ENCODE measurements at places on chromosomes 12 and 14. TPM values are rescaled to one million over a fixed set of nuclear protein-coding genes. Genes with fewer than 3 reads are reported as not detected.
A peak's percentile ranks its signal among the peaks of the same experiment; 100 is the strongest.

- peaks cover 6% of the 10 kb centered on the region for H3K27me3 ChIP-seq
- no peak for DNase-seq
- H3K27ac ChIP-seq, result no peak overlapping the region
Observed at GRCh38 chr12:113555226-113555625, 83.6 kb upstream of the LHX5 start.

GRCh38 chr12:121813951-121814350 lies 10.1 kb downstream of the SETD1B start:
- no peak for DNase-seq
- H3K36me3 ChIP-seq, result peaks cover 15% of the 10 kb centered on the region
- H3K27ac ChIP-seq, result no peak overlapping the region
- peaks cover 41% of the 10 kb centered on the region for H3K4me1 ChIP-seq
- no peak overlapping the region for H3K4me3 ChIP-seq

DNA sequence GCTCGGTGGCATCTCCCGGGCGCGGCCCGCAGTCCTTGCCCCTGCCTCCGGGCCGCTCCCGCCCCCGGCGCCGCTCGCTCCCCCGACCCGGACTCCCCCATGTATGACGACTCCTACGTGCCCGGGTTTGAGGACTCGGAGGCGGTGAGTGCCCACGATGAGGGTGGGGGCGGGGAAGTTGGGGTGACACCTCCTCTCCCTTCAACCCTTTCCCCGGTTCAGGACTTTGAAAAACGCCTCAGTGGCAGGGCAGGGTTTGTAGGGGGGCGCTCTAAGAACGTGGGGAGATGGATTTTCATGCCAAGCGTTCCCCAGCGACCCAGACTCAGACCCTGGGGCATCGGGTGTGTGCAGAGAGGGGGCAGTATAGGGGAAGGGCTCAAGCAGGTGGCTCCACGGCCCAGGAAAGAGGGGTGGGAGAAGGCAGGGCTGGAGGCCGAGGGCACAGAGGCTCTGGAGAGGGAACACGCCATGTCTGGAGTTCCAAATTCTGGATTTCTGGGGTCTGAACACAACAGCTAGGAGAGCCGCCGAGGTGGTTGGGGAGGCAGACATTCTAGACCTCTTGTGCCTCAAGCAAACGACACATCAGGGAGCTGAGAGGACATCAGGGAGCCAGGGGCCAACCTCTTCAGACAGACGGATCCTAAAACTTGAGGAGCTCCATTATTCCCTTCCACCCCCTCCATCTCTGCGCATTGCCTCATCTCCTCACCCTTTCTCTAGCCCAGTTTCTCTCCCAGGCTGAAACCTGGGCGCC lies 715 bp downstream of the CACNB3 start:
- no peaks in the 10 kb centered on the region for H3K36me3 ChIP-seq
- no peak overlapping the region for H3K27ac ChIP-seq
- no peaks in the 10 kb centered on the region for H3K27me3 ChIP-seq
- H3K4me3 ChIP-seq, result peak overlapping the region; percentile 57
- H3K4me1 ChIP-seq, result peaks cover 30% of the 10 kb centered on the region
- DNase-seq, result no peak

DNA sequence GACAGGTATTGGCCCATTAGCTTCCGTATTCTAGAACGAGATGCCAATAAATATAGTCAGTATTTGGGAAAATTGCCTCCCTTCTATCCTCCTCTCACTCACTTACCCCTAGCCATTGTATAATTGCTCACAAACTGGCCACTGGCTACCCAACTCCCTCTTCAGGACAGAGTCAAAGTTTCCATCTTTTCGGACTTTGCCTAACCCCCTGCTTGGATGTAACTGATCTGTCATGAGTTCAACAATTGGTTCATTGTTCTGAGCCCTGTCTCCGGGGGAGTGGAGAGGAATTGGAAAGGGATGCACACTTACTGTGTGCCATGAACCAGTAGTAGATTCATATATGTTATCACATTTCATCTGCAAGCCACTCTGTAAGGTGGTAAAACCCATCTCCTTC lies 12.2 kb downstream of the MYRFL start:
- DNase-seq, result no peak
- H3K27me3 ChIP-seq, result no peaks in the 10 kb centered on the region
- peaks cover 41% of the 10 kb centered on the region for H3K4me1 ChIP-seq

DNA sequence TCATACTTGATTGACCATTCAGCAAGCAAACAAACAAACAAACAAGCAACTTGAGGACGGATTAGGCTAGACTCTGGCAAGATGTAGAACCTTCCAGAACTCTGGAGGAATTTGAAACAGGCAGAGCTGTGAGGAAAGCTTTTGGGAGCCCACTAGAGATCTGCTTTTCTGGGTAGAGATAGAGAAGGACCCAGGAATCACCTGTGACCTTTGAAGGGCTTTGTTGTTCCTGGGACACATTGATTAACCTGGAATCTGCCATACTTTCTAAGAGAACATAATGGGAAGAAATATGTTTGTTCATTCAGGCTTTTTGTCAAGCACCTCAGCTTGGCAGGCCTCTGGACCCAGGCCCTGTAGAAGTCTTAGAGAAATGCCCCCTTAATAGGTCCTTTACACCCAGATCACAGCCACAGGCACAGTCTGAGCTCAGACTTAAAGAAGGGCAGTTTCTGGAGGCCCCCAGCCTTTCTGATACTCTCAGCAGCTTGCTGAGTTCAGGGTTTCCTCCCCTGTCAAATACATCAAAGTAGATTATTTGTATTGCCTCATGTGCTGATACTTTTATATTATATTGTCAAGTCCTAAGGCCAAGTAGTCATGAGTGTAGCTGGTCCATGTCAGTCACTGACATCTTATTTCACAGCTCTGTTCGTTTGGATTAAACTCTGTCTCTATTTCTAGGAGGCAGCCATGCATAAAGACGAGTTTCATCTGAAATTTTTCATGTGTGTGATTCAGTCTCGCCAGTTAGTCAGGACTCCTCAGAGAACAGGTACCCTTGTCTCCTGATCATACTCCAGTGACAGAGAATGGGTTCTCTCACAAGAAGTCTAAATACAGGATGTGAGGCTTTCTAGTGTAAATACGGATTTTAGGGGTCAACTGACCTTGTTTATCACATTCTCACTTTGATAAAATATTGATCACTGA lies 1.1 kb upstream of the SENP1 start:
- no peaks in the 10 kb centered on the region for H3K36me3 ChIP-seq
- no peak overlapping the region for H3K4me3 ChIP-seq
- peaks cover 18% of the 10 kb centered on the region for H3K4me1 ChIP-seq
- H3K27me3 ChIP-seq, result no peaks in the 10 kb centered on the region
- peak overlapping the region; percentile 95 for H3K27ac ChIP-seq

DNA sequence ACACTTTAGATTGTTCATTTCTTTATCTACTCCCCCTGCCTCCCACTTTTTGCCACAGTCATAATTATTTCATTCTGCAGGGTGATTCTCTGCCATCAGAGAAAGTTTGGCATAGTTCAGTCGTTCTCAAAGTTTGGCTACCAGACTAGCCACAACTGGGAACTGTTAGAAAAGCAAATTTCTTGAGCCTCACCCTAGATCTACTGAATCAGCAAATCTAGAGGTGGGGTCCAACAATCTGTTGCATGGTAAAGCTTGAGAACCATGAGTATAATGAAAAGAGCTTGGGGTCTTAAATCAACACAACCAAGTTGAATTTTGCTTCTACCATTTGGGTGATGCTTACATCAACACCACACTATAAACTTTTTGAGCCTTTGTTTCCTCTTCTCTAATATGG lies 172.7 kb downstream of the NRXN3 start:
- no peak for DNase-seq
- no peaks in the 10 kb centered on the region for H3K36me3 ChIP-seq
- H3K27ac ChIP-seq, result no peak overlapping the region
- H3K4me3 ChIP-seq, result no peak overlapping the region
- no peaks in the 10 kb centered on the region for H3K27me3 ChIP-seq

GRCh38 chr14:104332634-104333270 lies 194.4 kb downstream of the KIF26A start:
- H3K27me3 ChIP-seq, result no peaks in the 10 kb centered on the region
- no peak overlapping the region for H3K4me3 ChIP-seq
- H3K27ac ChIP-seq, result no peak overlapping the region
- H3K36me3 ChIP-seq, result no peaks in the 10 kb centered on the region
- DNase-seq, result no peak
- no peaks in the 10 kb centered on the region for H3K4me1 ChIP-seq

DNA sequence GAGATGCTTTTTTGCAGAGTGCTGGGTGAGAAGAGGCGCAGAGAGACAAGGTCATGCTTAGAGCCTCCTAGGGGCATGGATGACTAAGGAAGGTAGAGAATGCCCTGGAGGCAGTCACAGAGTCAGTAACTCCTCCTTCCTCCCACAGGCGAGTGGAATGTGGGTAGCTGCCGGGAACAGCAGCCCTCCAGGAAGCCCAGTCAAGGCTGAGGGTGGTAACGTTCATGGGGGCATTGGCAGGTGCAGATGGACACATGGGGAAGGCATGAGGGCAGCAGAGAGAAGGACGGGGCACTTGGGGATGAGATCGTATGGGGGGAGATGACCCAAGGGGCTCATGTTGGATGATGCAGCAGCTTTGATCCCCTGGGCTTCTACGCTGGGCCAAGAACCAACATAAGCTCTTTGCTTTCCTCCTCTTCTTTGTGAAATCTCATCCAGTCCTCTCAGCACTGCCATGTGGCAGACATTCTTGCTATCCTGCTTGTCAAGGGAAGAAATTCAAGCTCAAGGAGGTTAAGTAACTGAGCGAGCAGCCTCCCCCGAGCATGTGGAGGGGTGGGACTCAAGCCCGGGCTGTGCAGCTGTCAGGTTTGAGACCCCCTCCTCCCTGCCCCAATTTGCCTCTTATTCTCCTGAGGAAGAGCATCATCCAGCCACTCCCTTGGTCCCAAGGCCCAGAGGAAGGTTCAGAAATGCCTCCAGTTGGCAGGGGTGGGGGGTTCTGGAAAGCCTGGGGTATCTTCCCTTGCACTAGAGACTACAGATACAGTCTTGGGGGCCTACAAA lies 187.9 kb downstream of the PIWIL1 start:
- no peak overlapping the region for H3K4me3 ChIP-seq
- H3K27me3 ChIP-seq, result no peaks in the 10 kb centered on the region
- no peaks in the 10 kb centered on the region for H3K36me3 ChIP-seq
- no peaks in the 10 kb centered on the region for H3K4me1 ChIP-seq
- no peak overlapping the region for H3K27ac ChIP-seq

DNA sequence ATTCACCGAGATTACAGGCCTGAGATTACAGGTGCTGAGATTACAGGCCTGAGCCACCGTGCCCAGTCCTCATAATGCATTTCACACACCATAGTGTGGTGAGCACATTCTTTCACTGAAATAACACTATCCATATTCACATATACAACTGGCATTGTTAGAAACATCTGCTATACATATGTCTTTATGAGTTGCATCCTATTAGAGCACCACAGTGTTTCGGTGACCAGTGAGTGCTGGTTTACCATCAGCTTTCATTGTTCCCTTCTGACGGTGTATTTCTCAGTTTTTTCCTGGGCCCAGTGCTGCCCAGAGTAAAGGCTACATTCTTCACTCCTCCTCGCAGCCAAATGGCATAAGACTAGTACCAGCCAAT lies 96.2 kb upstream of the FGD4 start:
- H3K27me3 ChIP-seq, result no peaks in the 10 kb centered on the region
- H3K27ac ChIP-seq, result no peak overlapping the region
- no peaks in the 10 kb centered on the region for H3K4me1 ChIP-seq
- H3K36me3 ChIP-seq, result no peaks in the 10 kb centered on the region
- no peak overlapping the region for H3K4me3 ChIP-seq

GRCh38 chr12:59459966-59460660 lies 135.7 kb upstream of the SLC16A7 start:
- H3K36me3 ChIP-seq, result no peaks in the 10 kb centered on the region
- no peak overlapping the region for H3K27ac ChIP-seq
- no peak for DNase-seq
- no peak overlapping the region for H3K4me3 ChIP-seq
- no peaks in the 10 kb centered on the region for H3K4me1 ChIP-seq

DNA sequence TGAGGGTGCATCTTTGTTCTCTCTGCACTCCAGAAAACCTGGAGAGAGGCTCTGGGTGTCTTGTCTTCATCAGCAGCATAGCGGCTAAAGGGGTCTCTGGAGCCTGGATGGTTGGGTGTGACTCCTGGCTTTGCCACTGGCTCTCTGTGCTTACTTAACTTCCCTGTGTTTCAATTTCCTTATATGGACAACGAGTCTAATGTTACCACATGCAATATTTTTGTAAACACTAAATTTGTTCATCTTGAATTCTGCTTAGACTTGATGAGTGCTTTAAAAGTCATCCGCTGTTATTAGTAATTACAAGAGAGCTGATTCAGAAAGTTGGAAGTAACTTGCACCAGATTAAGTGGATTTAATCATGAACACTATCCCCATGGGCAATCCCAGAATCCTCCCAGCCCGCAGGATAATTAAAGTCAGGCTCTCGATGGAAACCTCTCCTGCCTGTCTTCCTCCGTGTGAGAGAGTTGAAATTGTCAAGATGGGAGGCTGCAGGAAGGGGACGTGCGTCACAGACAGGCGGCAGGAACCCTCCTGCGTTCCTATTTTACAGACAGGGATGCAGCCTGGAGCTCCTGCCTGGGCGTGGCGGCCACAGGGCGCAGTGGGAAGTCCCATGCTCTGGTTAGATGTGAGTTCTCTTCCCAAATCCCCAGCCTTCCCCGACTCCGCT lies 201.2 kb downstream of the TTC8 start:
- H3K36me3 ChIP-seq, result no peaks in the 10 kb centered on the region
- H3K27ac ChIP-seq, result no peak overlapping the region
- H3K4me3 ChIP-seq, result no peak overlapping the region
- no peaks in the 10 kb centered on the region for H3K27me3 ChIP-seq
- H3K4me1 ChIP-seq, result peaks cover 14% of the 10 kb centered on the region

GRCh38 chr12:44428825-44429224 lies 447.3 kb downstream of the NELL2 start:
- no peak overlapping the region for H3K4me3 ChIP-seq
- H3K36me3 ChIP-seq, result no peaks in the 10 kb centered on the region
- no peak for DNase-seq
- no peak overlapping the region for H3K27ac ChIP-seq

GRCh38 chr14:22668417-22668816 lies 24.3 kb upstream of the OR6J1 start:
- no peaks in the 10 kb centered on the region for H3K4me1 ChIP-seq
- no peak overlapping the region for H3K4me3 ChIP-seq
- no peaks in the 10 kb centered on the region for H3K27me3 ChIP-seq
- DNase-seq, result no peak

The ZDHHC22 gene
- total RNA-seq, result not detected

The INHBE gene
- not detected for total RNA-seq

The RAB15 gene
- total RNA-seq, result 19.8 TPM

The KRT1 gene
- not detected for total RNA-seq

The LTB4R2 gene
- 10.9 TPM for total RNA-seq

The RNASE9 gene
- not detected for total RNA-seq

The CPNE6 gene
- total RNA-seq, result not detected

The CLEC4A gene
- 0.52 TPM for total RNA-seq

Data from body of pancreas (tissue), 4 donors.